ENCODE measurements at places on chromosomes 1 and 21.

GRCh38 chr21:24583473-24583872 is 1023.8 kb downstream of the MRPL39 start:
- no peak for DNase-seq

DNA sequence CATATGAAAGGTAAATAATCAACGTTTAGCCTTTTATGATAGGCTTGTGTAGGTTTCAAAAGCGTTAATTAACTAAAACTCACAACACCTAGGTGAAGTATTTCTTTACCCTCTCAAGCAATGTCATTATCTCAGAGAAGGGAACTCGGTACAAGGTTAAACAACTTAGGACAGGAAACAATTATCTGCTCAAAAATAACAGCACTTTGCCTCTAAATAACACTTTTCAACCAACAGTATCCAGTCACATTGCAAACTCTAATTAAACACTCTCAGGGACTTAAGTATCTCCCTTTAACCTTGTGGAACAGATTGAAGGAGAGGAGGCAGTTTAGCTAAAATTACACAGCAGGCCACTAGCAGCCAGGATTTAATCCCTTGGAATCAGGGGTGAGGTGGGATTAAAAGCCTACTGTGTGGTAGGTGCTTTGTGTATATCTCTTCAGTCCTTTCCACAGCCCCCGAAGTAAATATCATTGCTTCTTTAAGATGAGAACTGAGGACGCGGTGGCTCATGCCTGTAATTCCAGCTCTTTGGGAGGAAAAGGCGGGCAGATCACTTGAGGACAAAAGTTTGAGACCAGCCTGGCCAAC is 5.2 kb upstream of the AKNAD1 start:
- DNase-seq, result no peak

- peak; percentile 61 for DNase-seq
These were observed at the start of gene NLRP3 for GRCh38 chr1:247415423-247416361. Gene NLRP3 (plus strand): TSS chr1:247416173. CDS start chr1:247418801, 2,628 bp downstream.

- no peak for DNase-seq
These were observed 148.9 kb downstream of the PBX1 start for GRCh38 chr1:164707868-164708331.

GRCh38 chr1:199279872-199280645 is 641.2 kb downstream of the PTPRC start:
- no peak for DNase-seq

DNA sequence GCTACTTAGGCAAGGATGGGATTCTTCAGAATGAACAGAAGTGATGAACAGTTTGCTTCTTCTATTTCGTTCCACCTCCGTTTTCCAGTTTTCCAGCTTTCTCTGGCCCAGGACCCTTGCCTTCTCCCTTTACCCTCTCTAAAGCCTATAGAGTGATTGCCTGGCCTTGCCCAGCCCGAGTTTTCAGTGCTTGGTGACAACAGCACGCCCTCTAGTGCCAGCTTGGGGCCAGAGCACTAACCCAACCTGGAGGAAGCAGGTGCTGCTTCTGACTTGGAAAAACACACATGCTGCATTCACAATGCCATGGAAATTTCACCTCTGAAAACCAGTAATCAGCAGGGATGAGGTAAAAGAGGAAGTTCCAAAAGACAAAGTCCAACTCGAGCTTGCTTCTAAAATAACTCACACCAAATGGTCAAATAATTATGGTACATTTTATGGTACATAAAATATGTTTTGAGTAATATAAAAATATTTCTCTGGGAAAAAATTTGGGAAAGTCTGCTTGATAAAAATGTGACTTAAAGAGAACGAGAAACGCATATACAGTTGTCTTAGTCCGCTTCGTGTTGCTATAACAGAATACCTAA is 26.1 kb downstream of the UBE2T start:
- DNase-seq, result peak; percentile 78

DNA sequence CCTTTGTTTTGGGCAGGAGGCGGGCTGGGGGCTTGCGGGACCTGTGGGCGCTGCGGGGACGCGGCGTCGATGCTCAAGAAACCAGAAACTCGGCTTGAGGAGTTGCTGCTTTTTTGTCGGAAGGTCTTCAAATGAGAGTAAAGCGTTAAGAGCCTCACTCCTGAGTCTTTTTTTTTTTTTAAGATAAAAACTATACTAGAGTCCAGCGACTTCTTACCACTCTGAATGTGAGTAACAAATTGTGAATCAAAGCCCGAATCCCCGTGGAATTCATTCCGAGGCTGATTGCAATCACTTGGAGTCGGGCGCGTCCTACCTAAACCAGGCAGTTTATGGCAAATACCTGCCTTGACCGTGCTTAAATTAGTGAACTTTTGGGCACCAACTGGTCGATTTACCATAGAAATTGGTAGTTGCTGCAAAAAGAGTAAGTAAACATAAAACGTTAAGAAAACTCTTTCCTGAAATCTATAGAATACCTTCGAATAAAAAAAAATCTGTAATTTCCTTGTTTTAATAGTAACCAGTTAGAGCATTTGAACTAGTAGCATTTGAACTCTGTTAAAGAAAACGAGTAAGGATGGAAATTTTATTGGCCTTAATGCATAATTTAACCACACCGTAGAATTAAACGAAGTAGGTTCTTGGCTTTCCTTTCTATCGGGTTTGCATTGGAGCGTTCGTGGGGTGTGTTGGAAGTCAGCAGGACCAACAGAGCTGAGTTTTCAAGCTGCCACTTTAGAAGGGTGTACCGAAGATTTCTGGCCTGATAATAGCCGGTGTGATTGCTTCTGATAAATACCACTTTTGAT is 769 bp downstream of the GPSM2 start:
- no peak for DNase-seq

- DNase-seq, result no peak
These were observed 89.7 kb downstream of the SMYD2 start for GRCh38 chr1:214370615-214371014.

DNA sequence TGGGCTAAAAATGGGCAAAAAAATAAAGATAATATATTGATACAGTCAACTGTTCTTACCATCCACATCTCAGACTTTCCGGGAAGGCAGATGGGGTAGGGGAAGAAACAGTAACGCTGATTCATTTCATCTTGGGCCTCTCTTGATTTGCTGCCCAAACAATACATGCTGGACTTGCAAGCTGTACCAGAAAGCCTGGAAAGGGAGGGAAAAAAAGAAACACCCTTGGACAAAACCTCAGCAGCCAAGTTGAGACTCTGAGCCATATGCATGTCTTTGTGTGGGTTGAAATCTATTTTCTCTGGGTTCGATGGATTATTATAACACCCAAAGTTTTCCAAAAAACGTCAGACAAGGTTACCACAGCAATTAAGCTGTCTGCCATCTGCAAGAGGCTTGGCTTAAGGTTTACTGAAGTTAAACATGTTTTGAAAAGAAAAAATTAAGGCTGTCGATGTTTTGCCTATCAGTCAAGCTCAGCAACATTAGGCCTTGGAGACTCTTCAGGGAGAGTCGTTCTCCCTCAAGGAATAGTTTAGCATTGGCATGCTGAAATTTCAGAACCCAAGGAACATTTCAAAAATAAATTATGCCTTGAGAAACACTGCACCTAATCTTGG is 71.2 kb downstream of the PSMG1 start:
- DNase-seq, result no peak

DNA sequence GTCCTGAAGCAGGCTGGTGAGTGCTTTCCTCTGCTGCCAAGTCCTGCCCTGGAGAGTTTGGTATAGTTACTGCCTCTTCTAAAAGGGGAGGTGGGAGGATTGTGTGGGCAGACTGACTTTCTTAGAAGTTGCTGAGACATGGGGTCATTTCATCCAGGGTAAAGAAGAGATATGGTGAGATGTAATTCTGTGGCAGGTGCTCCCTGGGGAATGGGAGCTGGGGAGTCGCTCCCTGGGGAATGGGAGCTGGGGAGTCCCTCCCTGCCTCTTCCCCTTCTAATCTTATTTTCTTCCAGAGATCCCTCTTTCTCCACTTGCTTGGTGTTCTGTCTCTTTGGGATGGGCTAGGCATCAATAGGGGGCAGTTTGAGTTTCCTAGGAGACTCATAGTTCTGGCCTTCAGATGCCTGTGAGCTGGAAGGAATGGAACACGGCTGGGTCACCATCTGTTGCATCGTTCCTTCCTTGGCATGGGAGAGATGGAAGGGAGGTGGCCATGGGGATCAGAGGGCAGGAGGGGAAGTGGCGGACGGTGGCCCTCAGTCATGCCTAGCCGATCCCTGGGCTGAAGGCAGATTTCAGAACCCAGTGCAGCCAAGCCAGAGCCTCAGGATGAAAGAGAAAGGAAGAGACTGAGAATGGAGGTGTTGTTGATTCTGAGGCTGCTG is 59.0 kb downstream of the NFASC start:
- no peak for DNase-seq

- no peak for DNase-seq
These were observed 1515.2 kb downstream of the PLA2G4A start for GRCh38 chr1:188343914-188344313.

DNA sequence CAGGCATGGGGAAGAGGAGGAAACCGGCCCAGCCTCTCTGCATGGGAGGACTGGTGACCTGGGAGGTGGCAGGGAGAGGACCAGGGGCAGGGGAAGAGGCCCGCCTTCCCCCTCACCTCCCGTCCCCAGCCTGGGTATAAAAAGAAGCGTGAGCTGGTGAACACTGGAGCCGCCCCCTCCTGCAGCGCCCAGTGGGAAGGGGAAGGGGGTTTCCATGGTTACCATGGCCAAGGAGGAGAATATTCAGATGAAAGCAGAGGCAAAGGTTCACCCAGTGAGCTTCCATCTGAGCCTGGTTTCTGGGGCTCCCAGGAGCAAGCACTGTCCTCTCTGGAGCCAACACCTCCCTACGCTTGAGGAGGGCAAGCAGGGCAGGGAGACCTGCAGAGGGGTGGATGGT is 54.9 kb downstream of the ACOT7 start:
- no peak for DNase-seq

GRCh38 chr1:237562242-237562823 is 328.4 kb downstream of the ZP4 start:
- DNase-seq, result no peak

- DNase-seq, result no peak
These were observed 1.3 kb downstream of the GREM2 start for GRCh38 chr1:240610636-240611035.

DNA sequence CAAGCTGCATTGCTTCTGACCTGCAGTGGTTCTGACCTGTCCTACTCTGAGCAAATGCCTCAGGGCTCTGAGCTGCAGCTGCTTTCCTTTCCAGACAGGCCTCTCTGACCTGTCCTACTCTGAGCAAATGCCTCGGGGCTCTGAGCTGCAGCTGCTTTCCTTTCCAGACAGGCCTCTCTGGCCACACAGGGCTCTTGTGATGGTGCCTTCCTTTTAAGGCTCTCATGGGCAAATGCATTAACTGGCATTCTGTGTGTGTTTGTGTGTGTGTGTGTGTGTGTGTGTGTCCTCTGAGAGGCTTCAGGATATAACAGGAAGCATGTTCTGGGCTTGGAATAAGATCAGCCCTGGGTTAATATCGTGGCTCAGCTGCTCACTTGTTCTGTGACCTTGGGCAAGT is 131.3 kb downstream of the NTPCR start:
- no peak for DNase-seq

DNA sequence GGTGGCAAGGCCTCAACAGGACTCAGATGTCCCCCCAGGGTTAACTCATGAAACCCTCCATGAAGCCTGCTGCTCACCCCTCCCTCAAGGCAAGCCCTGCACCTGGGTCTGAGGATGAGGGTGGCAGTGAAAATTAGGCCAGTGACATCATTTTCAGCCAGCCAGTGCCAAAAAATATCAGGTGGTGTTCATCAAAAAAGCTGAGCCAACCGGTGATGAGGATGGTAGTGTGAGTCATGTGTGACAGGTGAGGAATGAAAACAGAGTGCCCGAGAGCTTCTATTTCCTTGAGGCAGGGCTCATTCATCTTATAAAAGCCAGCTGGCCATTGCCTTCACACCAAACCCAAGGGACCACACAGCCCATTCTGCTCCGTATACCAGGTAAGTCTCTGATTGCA is at the start of gene SPRR1A:
Gene SPRR1A, plus strand, starts transcription at position 339 of the 400 bp plus-strand sequence. CDS start 1,150 bp downstream, outside the sequence.
- no peak for DNase-seq

DNA sequence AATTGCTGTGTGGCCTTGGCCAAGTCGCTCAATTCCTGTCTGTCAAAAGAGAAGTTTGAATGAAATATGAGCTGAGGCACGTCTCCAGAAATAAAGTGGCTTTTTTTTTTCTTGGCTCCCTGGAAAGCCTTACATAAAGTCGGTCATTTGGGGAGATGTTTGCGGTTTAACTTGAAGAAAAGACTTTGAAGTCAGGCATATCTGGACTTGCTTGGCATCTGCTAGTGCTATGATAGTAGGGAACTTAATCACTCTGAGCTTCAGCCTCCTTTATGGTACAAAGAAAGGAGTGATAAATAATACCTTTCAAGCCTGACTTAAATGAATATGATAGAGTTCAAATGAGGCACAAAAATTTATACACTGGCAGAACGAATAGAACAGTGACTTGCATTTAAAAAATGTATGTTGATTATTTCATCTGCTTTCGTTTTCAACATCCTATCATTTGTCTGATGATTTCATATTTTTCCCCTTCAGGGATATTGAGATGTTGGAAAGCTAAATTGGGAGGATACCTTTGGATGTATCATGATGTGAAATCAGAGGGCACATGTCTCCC is 60.2 kb downstream of the FASLG start:
- no peak for DNase-seq

GRCh38 chr21:45989355-45990048 is 7.9 kb downstream of the COL6A1 start:
- peak; percentile 64 for DNase-seq

DNA sequence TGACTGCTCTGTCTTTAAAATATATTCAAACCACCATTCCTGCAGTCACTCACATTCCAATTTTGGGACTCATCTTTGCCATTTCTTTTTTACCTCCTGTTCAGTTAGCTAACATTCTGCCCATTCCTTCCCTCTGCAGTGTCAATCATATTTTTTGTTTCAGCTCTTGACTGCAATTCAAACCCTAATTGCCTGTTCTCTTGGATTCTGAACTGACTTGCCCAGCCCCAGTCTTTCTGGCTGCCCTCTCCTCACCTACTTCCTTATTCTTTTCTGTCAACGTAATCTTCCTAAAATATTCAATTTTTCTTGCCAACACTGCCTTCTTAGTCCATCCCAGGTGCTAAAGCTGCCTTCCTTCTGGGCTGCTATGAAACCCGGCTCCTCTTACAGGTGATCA is 6.1 kb downstream of the PRDM2 start:
- DNase-seq, result no peak
